Calu3 (cell line): ENCODE measurements at places on chromosomes 1 and 21. TPM values are rescaled to one million over a fixed set of nuclear protein-coding genes. Genes with fewer than 3 reads are reported as not detected.

MMP23B gene
- total RNA-seq: 1.6 and 1.9 TPM in 2 replicates

ERG gene
- not detected in 2 replicates for total RNA-seq

- no peak overlapping the region for H3K27ac ChIP-seq
- H3K4me1 ChIP-seq: no peaks in the 10 kb centered on the region
- H3K36me3 ChIP-seq: no peaks in the 10 kb centered on the region
- DNase-seq: no peak
- no peak overlapping the region for H3K4me3 ChIP-seq
- H3K27me3 ChIP-seq: peaks cover 13% of the 10 kb centered on the region
These were observed 107.4 kb downstream of the LEPR start for GRCh38 chr1:65527707-65528503.

- H3K4me3 ChIP-seq: no peak overlapping the region
- peak overlapping the region; percentile 70 for H3K27ac ChIP-seq
- no peak for DNase-seq
- peaks cover 8% of the 10 kb centered on the region for H3K36me3 ChIP-seq
These were observed 18.3 kb upstream of the SHCBP1L start for GRCh38 chr1:182971219-182971618.

- H3K4me3 ChIP-seq: no peak overlapping the region
- H3K36me3 ChIP-seq: no peaks in the 10 kb centered on the region
- no peaks in the 10 kb centered on the region for H3K27me3 ChIP-seq
These were observed 136.8 kb downstream of the OLFM3 start for GRCh38 chr1:101859941-101860340.

DNA sequence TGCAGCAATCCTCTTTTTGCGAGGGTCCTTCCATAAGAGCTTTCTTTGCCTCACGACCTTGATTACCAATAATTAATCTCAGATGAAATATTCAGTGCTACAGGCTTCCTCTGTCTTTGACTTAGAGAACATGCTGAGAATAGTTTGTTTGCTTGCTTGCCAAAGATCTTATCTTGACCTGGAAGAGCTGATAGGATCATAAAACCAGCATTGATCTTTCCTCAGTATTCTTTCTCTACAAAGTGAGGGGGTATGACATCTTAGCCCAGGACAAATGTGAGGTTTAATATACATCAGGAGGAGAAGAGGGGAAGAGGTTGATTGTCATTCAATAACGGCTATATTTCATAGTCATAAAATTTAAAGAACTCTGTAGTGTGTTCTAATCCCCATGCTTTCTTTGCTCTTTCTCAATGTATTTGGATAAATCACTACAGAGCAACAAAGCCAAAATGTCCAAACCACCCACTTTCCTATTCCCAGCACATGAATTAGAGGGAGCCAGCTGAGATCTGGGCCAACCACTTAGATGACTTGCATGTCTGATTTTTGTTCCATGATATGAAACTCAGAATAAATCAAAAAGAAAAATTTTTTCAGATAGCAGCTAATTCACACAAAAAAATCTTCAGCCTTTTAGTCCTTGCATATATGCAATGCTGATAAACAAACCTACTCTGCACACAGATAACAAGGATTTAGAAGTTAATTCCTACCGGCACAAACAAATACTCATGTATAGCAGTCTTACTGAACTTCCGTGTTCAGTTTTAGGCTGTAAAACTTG, 50.5 kb upstream of the IPO9 start:
- no peak for DNase-seq
- H3K27ac ChIP-seq: no peak overlapping the region
- no peaks in the 10 kb centered on the region for H3K36me3 ChIP-seq

GRCh38 chr1:33986390-33987095, 122.7 kb downstream of the HMGB4 start:
- H3K4me1 ChIP-seq: no peaks in the 10 kb centered on the region
- H3K4me3 ChIP-seq: no peak overlapping the region
- DNase-seq: no peak
- H3K27me3 ChIP-seq: peaks cover 21% of the 10 kb centered on the region
- no peak overlapping the region for H3K27ac ChIP-seq
- no peaks in the 10 kb centered on the region for H3K36me3 ChIP-seq

ANKRD13C gene
- 24.6 and 25.2 TPM in 2 replicates for total RNA-seq

- H3K4me3 ChIP-seq: peak overlapping the region; percentile 33
- H3K27me3 ChIP-seq: no peaks in the 10 kb centered on the region
- H3K27ac ChIP-seq: peak overlapping the region; percentile 97
- DNase-seq: no peak
- H3K36me3 ChIP-seq: peaks cover 15% of the 10 kb centered on the region
- peaks cover 69% of the 10 kb centered on the region for H3K4me1 ChIP-seq
These were observed 46.8 kb upstream of the SLC44A3 start for GRCh38 chr1:94773296-94773809.

- no peaks in the 10 kb centered on the region for H3K27me3 ChIP-seq
- no peak for DNase-seq
- no peak overlapping the region for H3K4me3 ChIP-seq
- no peak overlapping the region for H3K27ac ChIP-seq
These were observed 13.7 kb downstream of the LRRC8B start for GRCh38 chr1:89538361-89538760.

- H3K4me3 ChIP-seq: no peak overlapping the region
- DNase-seq: no peak
- H3K4me1 ChIP-seq: no peaks in the 10 kb centered on the region
- no peaks in the 10 kb centered on the region for H3K36me3 ChIP-seq
- no peaks in the 10 kb centered on the region for H3K27me3 ChIP-seq
These were observed 65.8 kb downstream of the AK5 start for GRCh38 chr1:77347646-77348045.

SIKE1 gene
- 26.7 and 37.1 TPM in 2 replicates for total RNA-seq

- H3K27me3 ChIP-seq: no peaks in the 10 kb centered on the region
- H3K4me3 ChIP-seq: no peak overlapping the region
- no peaks in the 10 kb centered on the region for H3K36me3 ChIP-seq
- peaks cover 30% of the 10 kb centered on the region for H3K4me1 ChIP-seq
These were observed 24.0 kb upstream of the GNPAT start for GRCh38 chr1:231217056-231217455.

COL24A1 gene
- total RNA-seq: not detected in 2 replicates

GRCh38 chr1:109622137-109622892, 2.7 kb downstream of the AMPD2 start:
- H3K27ac ChIP-seq: no peak overlapping the region
- H3K4me3 ChIP-seq: peak overlapping the region; percentile 93
- H3K27me3 ChIP-seq: no peaks in the 10 kb centered on the region
- no peak for DNase-seq
- peaks cover 23% of the 10 kb centered on the region for H3K4me1 ChIP-seq
- H3K36me3 ChIP-seq: peaks cover 41% of the 10 kb centered on the region

DNA sequence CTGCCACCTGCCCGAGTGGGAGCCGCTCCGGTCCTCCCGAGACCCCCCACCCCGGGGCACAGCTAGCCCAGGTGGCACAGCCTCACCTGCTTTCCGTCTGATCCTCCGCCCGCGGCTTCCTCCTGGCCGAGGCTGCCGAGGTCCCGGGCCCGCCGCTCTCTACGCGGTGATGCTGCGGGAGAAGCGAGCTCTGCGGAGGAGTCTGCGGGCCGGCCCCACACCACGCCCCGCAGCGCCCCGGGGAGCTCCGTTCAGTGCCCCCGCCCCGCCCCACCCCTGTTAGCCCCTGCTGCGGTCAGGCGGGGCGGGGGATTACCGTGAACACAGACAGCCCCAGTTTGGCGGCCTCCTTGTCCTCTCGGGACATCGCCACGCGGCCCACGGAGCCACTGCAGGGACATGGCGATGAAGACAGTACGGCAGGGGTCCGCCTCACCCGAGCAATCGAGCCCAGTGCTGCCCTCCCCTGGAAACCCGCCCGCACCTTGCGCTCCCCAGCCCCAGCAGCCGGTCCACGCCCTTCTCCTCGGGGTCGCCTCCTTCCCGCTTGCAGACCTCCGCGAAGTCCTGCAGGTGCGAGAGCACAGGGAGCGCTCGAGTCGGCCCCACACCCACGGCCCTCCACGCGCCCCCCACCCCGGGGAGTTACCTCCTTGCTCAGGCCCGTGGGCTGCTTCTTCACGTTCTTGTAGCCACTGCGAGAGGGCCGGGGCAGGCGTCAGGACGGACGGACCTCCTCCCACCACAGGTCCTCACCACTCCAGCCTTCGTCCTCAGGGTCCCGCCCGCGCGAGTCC, 933 bp downstream of the C1orf35 start:
- DNase-seq: peak; percentile 82
- no peaks in the 10 kb centered on the region for H3K27me3 ChIP-seq
- peak overlapping the region; percentile 78 for H3K27ac ChIP-seq
- H3K4me3 ChIP-seq: peak overlapping the region; percentile 92

DNA sequence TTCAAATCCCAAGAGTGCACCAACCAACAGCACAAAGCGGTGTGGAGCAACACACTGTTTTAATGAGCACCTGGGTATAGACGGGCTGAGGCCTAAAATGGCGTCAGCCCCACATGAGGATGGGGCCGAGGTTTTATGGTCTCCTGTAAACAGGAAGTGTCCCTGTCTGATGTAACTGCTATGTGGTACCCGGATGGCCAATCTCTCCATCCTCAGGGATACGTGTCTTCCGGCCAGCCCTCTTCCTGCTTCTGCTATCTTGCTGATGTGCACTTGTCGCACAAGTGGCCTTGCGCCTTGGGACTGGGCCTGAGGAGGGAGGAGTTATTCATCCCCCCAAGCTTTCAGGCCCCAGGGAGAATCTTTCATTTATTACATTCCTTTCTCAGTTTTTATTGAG, 73.5 kb downstream of the CNST start:
- H3K4me3 ChIP-seq: no peak overlapping the region
- H3K27me3 ChIP-seq: no peaks in the 10 kb centered on the region
- no peaks in the 10 kb centered on the region for H3K4me1 ChIP-seq

NCSTN gene
- 128 and 135 TPM in 2 replicates for total RNA-seq

C1orf185 gene
- total RNA-seq: not detected in 2 replicates

VWA5B1 gene
- total RNA-seq: not detected in 2 replicates

GNAT2 gene
- not detected in 2 replicates for total RNA-seq

- peaks cover 7% of the 10 kb centered on the region for H3K4me1 ChIP-seq
- peak; percentile 45 for DNase-seq
- no peak overlapping the region for H3K27ac ChIP-seq
- H3K4me3 ChIP-seq: no peak overlapping the region
- no peaks in the 10 kb centered on the region for H3K36me3 ChIP-seq
These were observed 857.4 kb downstream of the USP25 start for GRCh38 chr21:16587141-16587581.

RHCE gene
- 0.44 TPM in 1 of 2 replicates, not detected in the other for total RNA-seq

DNA sequence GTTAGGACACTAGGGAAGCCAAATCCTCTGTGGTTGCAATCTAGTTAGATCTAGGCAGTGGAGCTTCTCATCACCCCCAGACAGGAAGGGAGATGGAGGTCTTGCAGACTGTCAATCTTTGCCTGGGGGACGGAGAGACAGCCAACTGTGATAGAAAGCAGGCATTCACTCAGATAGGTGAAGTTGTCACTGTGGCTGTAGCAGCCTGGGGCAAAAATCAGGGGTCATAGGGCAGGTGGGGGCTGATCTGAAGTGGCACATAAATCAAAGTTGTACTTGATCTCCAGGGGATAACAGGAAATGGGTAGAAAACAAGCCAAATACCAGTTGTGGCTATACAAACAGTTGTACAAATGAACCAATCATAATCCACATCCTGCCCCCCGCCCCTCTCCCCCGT, 620.9 kb upstream of the USP24 start:
- H3K4me1 ChIP-seq: no peaks in the 10 kb centered on the region
- H3K36me3 ChIP-seq: no peaks in the 10 kb centered on the region
- DNase-seq: no peak

- no peaks in the 10 kb centered on the region for H3K4me1 ChIP-seq
- H3K4me3 ChIP-seq: no peak overlapping the region
- H3K27me3 ChIP-seq: peaks cover 78% of the 10 kb centered on the region
These were observed 16.9 kb downstream of the RPTN start for GRCh38 chr1:152141971-152142584.

GRCh38 chr21:36589352-36589971, 109.5 kb upstream of the SIM2 start:
- H3K27me3 ChIP-seq: peaks cover 31% of the 10 kb centered on the region
- DNase-seq: peak; percentile 49
- no peak overlapping the region for H3K27ac ChIP-seq
- no peaks in the 10 kb centered on the region for H3K4me1 ChIP-seq
- no peak overlapping the region for H3K4me3 ChIP-seq

- peaks cover 65% of the 10 kb centered on the region for H3K4me1 ChIP-seq
- peaks cover 15% of the 10 kb centered on the region for H3K36me3 ChIP-seq
- H3K27ac ChIP-seq: no peak overlapping the region
- H3K27me3 ChIP-seq: no peaks in the 10 kb centered on the region
- H3K4me3 ChIP-seq: no peak overlapping the region
These were observed 101.1 kb downstream of the RHOU start for GRCh38 chr1:228836427-228836826.

DNA sequence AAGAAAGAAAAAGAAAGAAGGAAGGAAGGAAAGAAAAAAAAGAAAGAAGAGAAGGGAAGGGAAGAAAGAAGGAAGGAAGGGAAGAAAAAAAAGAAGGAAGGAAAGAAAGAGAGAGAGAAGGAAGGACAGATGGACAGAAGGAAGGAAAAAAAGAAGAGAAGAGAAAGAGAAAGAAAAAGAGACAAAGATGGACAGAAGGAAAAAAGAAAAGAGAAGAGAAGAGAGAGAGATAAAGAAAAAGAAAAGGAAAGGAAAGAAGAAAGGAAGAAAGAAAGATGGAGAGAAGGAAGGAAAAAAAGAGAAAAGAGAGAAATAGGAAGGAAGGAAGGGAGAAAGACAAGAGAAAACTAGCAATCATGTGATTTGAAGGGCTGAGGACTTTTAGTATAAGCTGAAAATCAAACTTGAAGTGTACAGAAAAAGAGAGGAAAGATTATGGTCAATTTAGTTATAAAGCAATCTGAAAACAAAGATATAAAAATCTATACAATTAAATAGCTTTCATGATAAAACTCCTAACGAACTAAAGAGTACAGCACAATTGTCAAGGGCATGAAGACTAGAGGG, 115.3 kb downstream of the LTN1 start:
- H3K27ac ChIP-seq: no peak overlapping the region
- no peaks in the 10 kb centered on the region for H3K4me1 ChIP-seq
- no peak overlapping the region for H3K4me3 ChIP-seq
